ENCODE measurements at places on chromosomes 6 and 20. TPM values are rescaled to one million over a fixed set of nuclear protein-coding genes. Genes with fewer than 3 reads are reported as not detected.
A peak's percentile ranks its signal among the peaks of the same experiment; 100 is the strongest.

DNA sequence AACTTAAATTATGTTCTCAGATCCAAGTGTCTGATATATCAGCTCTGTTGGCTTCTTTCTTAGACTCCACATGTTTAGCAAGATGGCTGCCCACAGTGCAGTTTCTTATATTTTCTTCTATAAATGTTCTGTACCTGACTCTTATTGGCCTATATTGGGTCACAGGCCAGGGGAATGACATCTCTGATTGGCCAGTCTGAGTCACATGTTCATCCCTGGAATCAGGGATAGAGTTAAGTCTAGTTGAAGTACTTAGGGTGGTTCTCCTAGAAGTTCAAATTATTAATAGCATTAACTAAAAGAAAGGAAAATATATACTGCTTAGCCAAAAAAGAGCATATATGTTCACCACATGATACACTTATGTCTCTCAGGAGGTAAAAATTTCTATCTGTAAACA lies 105.3 kb upstream of the SLC22A16 start:
- ATAC-seq, result no peak

Gene PRICKLE4
- 5.0 TPM for total RNA-seq

Gene TRIM31
- total RNA-seq, result not detected

Gene SCRT2
- not detected for total RNA-seq

- no peak for ATAC-seq
Observed at GRCh38 chr6:134707342-134708031, 242.4 kb downstream of the ALDH8A1 start.

Gene BTN1A1
- not detected for total RNA-seq

DNA sequence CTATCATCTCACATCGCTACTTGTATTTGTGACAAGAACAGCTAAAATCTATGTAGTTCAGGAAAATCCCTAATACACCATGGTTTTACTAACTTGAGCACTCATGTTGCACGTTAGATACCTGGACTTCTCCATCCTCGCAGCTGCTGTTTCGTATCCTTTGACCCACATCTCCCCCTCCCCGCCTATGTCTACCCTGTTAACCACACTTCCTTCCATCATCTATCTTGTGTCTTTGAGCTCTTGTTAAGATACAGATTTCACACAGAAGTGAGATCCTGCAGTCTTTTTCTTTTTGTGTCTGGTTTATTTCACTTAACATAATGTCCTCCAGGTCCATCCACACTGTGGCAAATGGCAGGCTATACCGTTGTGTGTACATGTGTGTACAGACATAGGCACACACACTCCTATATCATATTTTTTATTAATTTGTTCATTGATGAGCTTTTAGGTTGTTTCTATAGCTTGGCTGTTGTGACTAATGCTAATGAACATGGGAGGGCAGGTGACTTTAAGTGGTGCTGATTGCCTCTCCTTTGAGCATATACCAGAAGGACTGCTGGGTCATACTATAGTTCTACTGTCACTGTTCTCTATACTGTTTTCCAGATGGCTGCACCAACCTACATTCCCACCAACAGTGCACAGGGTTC lies 117.8 kb downstream of the WDR27 start:
- no peak for ATAC-seq

- ATAC-seq, result no peak
Observed at GRCh38 chr6:324116-324728, 31.9 kb downstream of the DUSP22 start.

DNA sequence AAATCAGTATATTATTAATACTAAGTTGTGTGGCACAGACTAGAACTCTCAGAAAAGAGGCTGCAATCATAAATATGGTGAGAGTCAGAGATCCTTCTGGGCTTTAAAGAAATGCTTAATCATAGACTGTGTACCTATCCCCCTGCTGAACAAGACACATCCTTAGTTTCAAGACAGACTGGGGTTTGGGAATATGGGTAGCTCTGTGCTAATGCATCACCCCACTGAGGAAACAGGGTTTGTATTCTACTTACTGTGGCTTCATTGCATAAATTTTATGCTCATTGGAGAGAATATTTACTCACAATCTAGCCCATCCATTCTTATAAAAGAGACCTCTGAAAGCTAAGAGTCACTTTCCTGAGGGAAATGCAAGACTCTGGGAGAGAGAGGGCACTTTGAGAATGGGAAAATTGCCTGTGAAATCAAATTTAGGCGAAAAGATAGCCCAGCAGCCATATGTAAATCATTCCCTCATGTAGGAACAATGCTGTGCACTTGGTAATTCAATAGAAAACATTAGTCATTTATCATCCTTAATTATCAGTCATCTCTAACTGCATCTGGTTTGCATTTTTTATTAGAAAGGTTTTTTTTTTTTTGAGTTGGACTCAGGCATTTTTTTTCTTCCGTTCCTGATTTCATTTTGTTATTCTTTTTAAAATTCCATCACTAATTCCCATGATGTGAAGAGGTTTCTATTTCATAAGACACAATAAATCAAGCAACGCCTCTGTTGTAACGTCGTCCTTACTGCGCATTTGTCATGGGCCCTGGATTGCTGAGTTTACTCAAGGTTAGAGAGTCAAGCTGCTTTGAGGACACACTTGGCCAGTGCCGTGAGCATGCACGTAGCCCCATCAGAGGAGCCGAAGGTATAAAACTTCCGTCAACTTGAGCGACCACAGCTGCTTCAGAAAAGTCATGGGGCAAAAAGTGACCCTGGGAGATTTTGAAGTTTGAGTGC lies 91.8 kb downstream of the TRMT11 start:
- peak; percentile 86 for ATAC-seq

- ATAC-seq, result no peak
Observed at GRCh38 chr20:50339466-50339901, 148.9 kb downstream of the CEBPB start.

Data from gastroesophageal sphincter (tissue), 4 donors.